ENCODE measurements at places on chromosomes 12 and 14.

DNA sequence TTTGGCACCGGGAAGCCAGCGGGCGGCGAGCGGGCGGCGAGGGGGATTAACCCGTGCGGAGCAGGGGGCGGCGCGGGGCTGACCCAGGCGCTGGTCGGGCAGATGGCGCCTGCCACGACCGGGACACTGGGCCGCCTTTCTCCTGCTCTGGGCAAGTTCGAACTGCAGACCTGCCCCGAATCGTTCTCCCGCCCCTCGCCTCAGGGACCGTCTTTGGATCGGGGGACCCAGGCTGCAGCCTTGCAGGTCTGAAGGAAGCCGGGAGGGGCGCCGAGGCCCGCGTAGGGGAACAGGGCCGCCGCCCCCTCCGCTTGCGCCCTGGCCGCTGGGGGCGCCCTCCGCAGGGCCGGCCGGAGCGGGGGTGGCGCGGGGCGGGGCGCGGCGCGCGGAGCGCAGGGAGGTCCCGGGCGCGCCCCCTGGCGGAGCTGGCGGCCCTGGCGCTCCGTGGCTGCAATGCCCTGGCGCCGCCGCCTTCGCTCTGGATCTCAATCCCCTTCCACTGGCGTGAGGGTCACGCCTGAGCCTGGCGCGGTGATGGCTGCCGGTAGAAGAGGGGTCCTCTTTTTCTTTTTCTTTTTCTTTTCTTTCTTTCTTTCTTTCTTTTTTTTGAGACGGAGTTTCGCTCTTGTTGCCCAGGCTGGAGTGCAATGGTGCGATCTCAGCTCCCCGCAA, 449 bp upstream of the LTBP2 start:
- peak; percentile 81 for DNase-seq

GRCh38 chr14:56324856-56325699, 206.9 kb downstream of the PELI2 start:
- DNase-seq = no peak

GRCh38 chr14:51396222-51396815, 156.3 kb downstream of the TMX1 start:
- no peak for DNase-seq

- DNase-seq = no peak
Observed at GRCh38 chr12:29546000-29546399, 48.5 kb upstream of the OVCH1 start.

GRCh38 chr12:6620137-6620884, 13.1 kb upstream of the CHD4 start:
- DNase-seq = peak; percentile 59

DNA sequence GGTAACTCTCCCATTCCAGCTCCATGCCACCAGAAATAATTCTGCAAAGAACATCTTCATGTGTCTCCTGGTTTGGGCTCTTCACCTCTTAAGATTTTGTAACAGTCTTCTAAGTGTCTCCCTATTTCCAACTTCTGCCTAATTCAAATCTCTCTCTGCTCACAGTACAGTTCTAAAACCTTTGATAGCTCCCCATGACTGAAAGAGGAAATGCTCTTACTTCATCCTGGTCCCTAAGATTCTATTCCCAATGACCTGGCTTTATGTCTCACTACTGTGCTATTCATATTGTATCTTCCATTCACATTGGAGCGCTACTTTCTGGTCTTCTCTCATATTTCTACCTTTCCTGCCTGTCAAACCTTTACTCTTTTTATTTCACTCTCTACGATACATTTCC, 1.6 kb downstream of the AMN1 start:
- DNase-seq = no peak

DNA sequence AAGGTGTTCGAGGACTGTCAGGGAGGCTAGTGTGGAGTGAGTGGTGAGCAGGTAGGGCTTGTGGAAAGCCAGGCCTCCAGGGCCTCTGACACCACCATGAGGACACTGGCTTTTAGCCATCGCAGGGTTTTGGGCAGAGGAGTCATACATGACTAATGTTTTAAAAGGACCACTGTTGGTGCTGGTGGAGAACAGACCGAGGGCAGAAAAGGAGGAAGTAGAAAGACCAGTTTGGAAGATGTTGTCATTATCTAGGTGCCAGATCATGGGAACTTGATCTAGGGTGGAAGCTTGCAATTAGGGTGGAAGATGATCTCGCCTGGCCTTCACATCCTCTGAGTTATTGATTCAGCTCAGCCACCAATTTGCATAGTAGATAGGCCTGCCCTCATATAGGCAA, 144.2 kb downstream of the C12orf75 start:
- DNase-seq = no peak

GRCh38 chr12:96136161-96136560, 58.0 kb upstream of the ELK3 start:
- no peak for DNase-seq

DNA sequence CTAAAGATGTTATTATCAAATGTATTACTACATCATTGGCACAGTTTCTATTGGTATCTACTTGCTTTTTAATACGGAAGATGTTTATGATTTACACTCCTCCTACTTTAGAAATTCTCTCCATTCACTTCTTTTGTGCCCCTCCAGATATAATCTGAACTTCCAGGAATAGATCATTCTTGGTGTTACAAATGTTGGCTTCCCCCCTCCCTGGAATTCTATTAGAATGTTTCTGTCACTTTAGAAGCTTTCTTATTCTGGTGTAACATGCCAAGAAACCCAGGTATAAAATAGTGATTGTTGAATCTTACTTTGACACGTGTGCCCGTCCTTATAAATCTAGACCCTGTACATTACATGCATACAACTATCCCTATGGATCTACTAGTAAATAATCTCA, 1.2 kb upstream of the WDR20 start:
- DNase-seq = no peak

DNA sequence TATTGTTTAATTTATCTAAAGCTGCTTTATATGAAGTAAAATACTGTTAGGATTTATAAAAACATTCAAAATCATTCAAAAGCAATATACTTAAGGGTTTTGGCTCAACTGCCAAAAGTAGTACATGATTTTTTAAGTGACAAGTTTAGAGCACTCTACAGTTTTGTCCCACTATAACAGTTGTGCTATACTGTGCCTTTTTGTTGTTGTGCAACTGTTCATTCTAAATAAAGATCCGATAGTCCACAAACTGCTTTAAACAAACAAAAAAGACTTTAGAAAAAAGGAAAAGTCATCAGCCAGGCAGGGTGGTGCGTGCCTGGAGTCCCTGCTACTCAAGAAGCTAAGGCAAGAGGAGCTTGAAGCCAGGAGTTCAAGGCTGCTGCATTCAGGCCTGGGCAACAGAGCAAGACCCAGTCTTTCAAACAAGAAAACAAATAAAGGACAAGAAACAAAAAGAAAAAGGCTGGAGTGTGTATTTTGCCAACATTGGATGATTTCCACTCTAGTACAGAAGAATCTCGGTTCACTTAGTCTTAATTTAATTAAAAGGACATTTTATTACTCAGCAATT, 7.3 kb downstream of the C2CD5 start:
- DNase-seq = no peak

DNA sequence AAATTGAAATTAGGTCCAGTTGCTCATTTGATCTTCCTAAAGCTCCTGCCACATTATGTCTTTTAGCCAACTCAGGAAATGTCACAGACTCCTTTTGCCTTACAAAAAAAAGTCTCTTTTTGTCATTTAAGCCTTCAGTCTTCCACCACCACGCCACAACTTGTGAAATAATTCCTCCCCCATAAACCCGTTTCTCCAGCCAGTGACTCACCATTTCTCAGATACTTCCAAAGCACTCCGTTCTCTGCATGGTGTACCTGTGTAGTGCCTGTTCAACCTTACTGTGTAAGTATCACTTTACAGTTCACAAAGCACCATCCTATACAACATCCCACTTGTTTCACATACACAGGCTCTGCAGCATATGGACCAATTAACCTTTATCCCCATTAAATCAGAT, 139.5 kb upstream of the AEBP2 start:
- no peak for DNase-seq

- no peak for DNase-seq
Observed at GRCh38 chr12:101493556-101493955, 18.4 kb downstream of the SPIC start.

GRCh38 chr12:3598896-3599860, 108.2 kb downstream of the PRMT8 start:
- DNase-seq = no peak

DNA sequence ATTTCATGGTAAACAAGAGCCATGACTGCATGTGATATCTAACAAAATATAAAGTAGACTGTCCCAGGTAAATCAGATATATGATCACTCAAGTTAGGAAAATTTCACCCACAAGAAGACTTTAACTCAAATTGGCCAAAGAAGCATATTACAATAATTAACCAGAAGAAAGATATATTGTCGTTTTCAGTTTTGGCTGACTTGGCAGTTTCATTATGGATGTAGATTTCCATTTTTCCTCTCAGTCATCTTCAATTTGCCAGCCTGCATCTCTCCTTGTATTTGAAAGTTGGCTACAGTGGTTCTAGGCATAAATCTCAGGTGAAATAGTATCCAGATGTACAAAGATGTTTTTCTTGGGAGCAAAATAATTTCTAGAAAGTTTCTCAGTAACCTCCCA, 761.6 kb downstream of the LRFN5 start:
- DNase-seq = no peak

- DNase-seq = no peak
Observed at GRCh38 chr12:52975820-52976573, 27.1 kb downstream of the KRT18 start.

- no peak for DNase-seq
Observed at GRCh38 chr14:64625386-64626232, 75.8 kb downstream of the PPP1R36 start.

- DNase-seq = no peak
Observed at GRCh38 chr12:75634244-75635222, 123.1 kb upstream of the KRR1 start.

DNA sequence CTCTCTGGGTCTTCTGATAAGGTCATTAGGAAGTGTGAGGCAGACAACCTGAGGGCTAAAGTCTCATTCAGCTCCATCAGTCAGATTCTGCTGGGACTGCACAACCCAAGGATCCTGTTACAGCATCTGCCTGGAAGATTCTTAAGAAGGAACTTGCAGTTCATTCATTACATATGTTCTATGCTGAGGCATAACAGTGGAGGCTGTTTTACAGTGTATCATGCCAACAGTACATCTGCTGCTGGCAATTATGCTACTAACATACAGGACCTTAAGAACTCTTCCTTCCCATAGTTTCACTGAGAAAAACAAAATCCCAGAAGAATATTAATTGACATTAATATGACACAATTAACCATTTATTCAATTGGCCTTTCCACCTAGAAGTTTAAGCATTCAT, 968.6 kb downstream of the DIO2 start:
- no peak for DNase-seq

GRCh38 chr14:64303471-64303917, 9.3 kb upstream of the ESR2 start:
- DNase-seq = peak; percentile 60

DNA sequence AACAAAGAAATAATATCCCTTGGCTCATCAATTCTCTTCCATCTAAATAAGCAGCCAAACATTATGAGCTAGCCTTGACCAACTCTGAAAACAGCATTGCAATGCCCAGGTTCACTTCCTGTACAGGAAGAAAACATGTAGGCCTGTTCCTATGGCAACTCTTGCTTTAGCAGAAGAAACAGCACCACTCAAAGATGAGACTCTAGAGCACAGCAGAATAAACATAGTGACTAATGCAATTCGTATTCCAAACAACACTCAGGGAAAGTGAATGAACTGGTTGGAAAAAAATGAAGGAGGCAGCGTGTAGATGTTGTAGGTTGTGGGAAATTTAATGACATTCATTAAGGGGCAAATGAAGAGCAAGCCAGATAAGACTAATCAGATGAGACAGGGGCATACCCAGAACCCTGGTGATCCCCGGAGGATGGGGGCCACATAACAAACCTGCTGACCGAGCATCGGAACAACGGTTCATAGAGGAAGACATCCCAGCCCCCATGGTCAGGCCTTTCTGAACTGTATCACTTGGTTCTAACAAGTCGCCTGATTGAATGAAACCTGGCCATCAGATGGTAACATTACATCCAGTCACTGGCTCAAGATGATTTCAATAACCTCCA, 9.0 kb downstream of the ARHGDIB start:
- DNase-seq = peak; percentile 91

- no peak for DNase-seq
Observed at GRCh38 chr12:75891072-75891471, 140.5 kb downstream of the PHLDA1 start.

DNA sequence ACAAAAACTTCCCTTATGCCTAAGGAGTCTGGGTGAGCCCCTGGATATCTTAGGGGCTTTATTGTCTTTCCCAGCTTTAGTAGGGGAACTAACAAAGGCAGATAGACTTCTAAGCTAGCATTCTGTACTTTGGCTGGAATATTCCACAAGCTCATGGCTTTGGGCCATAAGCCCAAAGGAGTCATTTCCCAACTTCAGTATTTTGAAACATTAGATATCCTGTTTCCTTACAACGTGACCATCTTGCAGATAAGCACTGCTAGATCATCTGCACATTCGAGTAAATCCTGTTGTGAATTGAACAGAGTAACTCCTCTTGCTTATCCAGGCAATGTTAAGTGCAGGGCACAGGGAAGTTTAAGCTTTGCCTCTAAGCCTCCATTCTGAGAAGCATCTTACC, 70.6 kb upstream of the ACTN1 start:
- no peak for DNase-seq

DNA sequence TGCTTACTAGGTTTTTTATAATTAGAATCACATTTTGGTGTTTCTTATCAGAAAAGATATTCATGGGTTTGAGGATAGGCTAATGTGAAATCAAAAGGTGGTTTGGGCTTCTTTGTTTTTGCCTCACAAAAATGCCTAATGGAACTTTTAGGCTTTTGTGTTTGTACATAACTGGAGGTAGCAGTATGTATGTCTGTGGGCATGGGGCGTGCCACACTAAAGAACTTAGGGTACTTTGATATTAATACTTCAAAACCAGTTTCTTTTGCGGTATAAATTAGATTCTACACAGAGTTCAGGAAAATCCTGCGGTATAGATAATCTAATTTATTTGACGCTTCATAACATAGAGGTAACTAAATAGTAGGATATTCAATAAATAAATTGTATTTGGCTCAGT, 1.9 kb downstream of the ETV6 start:
- no peak for DNase-seq

DNA sequence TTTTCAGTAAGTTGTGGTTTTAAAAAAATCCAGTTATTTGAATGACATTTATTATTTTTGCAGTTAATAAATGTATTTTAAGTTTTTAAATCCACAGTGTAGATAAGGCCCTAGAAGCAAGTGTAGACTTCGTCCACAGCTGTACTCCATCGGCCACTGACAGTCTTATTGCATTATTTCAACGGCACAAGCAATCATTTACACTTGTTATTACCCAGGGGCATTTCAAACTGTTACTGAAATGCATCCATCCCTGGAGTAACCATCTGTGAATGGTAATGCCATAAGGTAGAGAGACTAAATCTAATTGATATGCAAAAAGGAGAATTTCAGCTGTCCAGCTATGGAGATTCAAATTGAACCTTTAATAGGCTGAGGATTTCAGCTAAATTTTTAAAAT, 48.4 kb downstream of the BICD1 start:
- DNase-seq = no peak

DNA sequence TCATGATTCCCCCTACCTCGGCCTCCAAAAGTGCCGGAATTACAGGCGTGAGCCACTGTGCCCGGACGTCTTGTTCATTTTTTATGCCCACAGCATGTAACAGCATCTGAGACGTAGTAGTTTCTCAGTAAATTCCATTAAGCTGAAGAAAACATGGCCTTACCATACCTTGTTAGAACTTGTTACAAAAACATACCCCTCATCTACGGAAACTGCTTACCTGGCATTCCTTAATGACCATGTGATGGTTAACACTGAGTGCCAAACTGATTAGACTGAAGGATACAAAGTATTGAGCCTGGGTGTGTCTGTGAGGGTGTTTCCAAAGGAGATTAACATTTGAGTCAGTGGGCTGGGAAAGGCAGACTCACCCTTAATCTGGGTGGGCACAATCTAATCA, 186.8 kb downstream of the CEP128 start:
- no peak for DNase-seq
